ENCODE measurements at places on chromosomes 3 and 15. TPM values are rescaled to one million over a fixed set of nuclear protein-coding genes. Genes with fewer than 3 reads are reported as not detected.

Gene CPNE4
- not detected for total RNA-seq

Gene MINAR1
- 1.1 TPM for total RNA-seq

Gene TEX55
- total RNA-seq: not detected

Gene ACTRT3
- total RNA-seq: 0.88 TPM

DNA sequence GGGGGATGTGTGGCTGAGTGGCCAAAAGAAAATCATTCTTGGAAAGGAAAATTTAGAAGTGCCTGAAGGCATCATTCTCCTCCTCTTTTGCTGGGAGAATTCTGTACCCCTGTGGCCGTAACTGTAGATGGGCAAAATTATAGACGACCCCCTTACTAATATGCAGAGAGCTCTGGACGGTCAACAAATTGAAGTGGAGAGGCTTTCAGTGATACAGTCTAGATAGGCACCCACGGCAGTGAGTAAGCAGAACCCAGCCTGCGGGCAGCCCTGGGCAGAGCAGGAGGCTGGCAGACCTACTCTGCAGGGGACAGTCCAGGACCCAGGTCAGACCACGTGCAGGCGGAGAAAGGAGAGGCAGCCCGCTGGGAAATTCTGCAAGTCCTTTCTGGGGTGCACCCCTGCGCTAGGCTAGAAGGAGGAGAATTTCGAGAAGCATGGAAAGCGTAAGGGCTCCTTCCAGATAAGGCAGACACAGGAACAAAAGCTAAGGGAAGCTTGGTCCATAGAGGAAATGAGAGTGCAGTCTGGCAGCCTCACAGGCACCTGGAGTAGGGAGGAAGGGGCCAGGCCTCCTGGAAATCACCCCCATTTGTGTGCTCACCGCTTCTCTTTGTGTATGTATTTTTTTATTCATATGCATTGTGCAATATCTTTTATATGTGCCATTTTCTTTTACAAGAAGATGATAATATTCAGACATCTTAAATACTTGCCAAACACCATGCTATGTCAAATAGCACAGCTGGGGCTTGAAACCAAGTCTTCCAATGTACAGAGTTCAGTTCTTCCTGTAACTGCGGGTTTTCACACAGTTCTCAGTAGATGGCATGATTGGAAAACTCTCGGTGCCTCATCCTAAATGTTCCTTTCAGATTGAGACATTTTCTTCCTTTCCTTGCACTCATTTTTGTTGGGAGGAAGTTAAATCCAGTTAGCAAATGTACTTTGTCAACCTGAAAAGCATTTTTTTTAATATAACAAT, 40.2 kb downstream of the LRRK1 start:
- H3K4me3 ChIP-seq: no peak overlapping the region
- no peak for DNase-seq
- H3K27ac ChIP-seq: no peak overlapping the region
- no peaks in the 10 kb centered on the region for H3K27me3 ChIP-seq
- no peaks in the 10 kb centered on the region for H3K36me3 ChIP-seq

- no peak overlapping the region for H3K4me3 ChIP-seq
- DNase-seq: no peak
- peaks cover 1% of the 10 kb centered on the region for H3K4me1 ChIP-seq
- peaks cover 43% of the 10 kb centered on the region for H3K36me3 ChIP-seq
- no peaks in the 10 kb centered on the region for H3K27me3 ChIP-seq
- H3K27ac ChIP-seq: no peak overlapping the region
Measured at GRCh38 chr3:126152901-126153694, 27.3 kb downstream of the ALDH1L1 start.

- H3K36me3 ChIP-seq: no peaks in the 10 kb centered on the region
- H3K4me3 ChIP-seq: no peak overlapping the region
- no peaks in the 10 kb centered on the region for H3K4me1 ChIP-seq
- no peak for DNase-seq
- no peak overlapping the region for H3K27ac ChIP-seq
Measured at GRCh38 chr3:145673838-145674237, 487.1 kb downstream of the PLOD2 start.

GRCh38 chr3:123586131-123586530, 1.3 kb upstream of the HACD2 start:
- peaks cover 10% of the 10 kb centered on the region for H3K4me1 ChIP-seq
- peak overlapping the region; percentile 93 for H3K4me3 ChIP-seq
- H3K36me3 ChIP-seq: peaks cover 11% of the 10 kb centered on the region
- no peak for DNase-seq
- H3K27ac ChIP-seq: peak overlapping the region; percentile 95

DNA sequence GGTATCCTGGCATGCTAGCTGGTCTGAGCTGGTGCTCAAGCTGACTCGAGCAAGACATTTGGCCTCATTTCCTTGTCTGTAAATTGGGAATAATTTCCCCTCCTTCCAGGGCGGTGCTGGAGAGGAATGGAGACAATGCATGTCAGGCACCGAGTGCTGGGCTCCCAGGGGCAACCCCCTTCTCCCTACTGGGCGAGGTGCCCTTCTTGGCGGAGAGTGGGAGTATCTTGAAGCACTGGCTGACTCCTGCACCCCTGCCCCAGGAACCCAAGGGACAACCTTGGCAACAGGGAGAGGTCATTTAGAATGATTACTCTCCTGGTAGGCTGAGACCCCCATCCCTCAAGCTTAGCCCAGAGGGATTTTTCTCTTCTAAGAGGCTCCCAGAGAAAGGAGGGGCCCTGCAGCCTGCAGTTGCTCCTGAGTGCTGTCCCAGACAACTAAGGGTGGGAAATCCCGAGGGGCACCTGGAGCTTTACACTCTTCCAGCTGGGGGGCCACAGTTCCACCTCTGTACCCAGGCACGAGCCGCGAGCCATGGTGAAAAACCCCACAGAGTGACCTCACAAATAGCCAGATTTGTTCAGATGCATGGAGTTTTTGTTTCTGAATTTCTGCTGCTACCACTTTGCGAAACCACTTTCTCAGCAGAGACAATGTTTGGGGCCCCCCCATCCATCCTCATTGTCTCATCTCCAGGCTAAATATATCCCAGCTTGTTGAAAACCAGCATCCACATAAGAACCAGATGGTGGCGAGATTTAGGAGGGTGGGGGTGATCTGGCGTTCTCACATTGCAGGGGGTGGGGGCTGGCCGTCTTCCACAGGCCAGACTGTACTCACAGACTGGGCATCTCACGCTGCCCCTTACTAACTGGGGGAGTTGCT, 44.8 kb downstream of the ABTB1 start:
- H3K36me3 ChIP-seq: peaks cover 23% of the 10 kb centered on the region
- H3K4me1 ChIP-seq: peaks cover 18% of the 10 kb centered on the region
- no peaks in the 10 kb centered on the region for H3K27me3 ChIP-seq
- DNase-seq: no peak
- no peak overlapping the region for H3K4me3 ChIP-seq

Data from gastrocnemius medialis (tissue), 4 donors.